Stimulated activated naive CD8-positive, alpha-beta T cell treated with anti-CD3 and anti-CD28 coated beads, Interleukin-15, Interleukin-2, amounts not matched to agents 100 U/mL and 50 U/mL, for 24 hours (primary cell): ENCODE measurements at places on chromosomes 11 and 22.

- no peak for DNase-seq
Measured at GRCh38 chr22:44952863-44953746, 56.7 kb downstream of the PHF21B start.

GRCh38 chr11:119341222-119342022 is 739 bp upstream of the C1QTNF5 start:
- DNase-seq, result no peak

GRCh38 chr11:128331317-128331716 is 256.0 kb downstream of the ETS1 start:
- DNase-seq, result no peak

DNA sequence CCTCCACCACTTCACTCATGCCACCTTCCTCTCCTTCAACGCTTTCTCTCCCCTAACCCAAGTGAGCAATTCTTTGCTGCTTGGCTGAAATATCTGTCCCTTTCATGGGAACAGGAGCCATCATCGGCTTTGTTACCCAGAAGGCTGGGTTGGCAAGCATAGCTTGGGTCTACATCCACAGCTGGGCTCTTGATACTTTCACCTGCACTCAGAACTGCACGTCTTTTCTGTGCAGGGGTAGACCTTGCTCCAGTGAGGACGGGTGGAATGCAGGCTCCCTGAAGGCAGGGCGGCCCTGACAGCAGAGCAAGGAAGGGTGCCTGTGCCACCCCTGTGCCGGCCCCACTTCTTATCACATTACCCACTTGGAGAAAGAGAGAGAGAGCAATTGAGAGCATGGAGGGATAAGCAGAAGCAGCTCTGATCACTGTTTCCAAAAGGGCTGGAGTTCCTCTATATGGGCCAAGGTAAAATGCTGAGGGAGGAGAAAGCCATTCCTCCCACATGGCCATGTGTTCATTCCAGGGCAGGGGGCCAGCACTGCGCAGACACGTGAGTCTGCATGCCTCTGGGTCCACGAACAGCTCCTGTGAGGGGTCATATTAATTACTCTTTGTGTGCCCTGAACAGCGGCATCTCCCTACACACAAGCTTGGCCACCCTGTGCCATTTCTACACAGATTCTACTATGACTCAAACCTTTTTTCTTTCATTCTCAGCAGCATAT is 181.8 kb downstream of the BUD13 start:
- DNase-seq, result no peak

GRCh38 chr22:23827351-23827995 is 11.3 kb downstream of the DERL3 start:
- no peak for DNase-seq

GRCh38 chr22:31243339-31244045 is 31.4 kb downstream of the LIMK2 start:
- no peak for DNase-seq

DNA sequence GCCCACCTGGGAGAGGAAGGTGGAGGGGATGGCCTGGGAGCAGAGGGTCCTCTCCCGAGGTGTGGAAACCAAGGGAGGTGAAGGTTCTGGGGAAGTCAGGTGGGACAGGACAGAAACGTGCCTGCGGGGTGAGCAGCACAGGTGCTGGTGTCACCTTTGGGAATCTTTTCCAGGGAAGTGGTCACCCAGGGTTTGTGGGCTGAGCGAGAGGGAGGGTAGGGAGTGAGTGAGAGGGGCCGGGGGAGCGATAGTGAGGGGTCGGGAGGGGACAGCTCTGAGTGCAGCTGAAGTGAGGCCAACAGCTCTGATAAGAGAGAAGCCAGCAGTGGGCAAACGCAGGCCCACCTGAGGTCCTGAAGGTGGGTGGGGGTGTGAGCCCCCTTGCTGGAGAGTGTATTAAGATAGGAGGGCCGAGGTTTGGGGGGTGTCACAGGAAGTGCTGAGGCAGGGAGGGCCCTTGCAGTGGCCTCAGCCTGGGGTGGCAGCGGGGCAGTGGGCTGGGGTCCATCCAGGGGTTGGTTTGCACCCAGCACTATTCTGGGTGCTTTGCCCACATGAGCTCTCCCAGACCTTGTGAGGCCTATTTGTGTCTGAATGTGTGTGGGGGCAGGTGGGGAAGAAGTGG is 1.6 kb upstream of the SHANK3 start:
- no peak for DNase-seq

DNA sequence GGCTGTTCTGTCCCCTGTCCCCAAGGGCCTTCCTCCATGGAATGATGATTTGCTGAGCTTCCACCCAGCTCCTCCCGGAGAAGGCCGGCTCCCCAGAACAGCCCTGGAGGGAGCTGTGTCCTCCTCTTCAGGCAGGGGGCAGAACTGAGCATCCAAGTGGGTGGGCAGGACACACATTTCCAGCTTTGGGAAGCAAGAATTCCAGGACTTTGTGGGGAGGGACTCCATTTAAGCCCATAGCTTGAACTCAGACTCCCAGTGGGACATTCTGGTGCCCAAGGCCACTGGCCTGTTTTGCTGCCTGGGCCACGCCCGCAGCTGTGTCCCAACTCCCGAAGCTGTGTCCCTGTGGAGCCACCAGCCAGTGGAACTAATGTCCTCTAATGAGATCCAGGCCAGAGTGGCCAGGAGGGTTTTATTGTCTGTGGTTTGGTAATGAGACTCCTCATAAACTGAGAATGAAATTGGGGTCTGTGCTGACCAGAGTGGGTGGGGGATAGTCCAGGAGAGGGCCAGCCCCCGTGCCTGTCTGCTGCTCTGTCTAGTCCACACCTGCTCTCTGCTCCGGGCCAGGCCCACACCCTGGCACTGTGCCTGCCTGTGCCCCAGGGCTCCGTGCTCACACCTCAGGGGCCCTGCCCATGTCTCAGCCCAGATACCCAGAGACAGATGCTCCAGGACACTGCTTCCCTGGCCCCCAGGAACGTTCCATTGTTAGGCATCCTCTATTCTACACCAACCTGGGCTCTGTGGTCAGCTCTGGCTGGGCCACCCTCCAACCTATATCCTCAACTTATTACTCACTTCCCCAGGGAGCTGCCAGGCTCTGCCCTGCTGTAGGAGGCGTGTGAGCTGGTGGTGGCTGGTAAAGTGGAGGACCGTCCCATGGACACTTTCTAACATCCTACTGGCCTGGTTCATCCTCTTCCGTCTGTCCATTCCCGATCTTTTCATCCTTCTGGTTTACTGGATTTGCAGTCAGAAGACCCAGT is 7.6 kb downstream of the NECTIN1 start:
- no peak for DNase-seq

- peak; percentile 26 for DNase-seq
Measured at GRCh38 chr22:42919199-42919598, 62.1 kb upstream of the ARFGAP3 start.

DNA sequence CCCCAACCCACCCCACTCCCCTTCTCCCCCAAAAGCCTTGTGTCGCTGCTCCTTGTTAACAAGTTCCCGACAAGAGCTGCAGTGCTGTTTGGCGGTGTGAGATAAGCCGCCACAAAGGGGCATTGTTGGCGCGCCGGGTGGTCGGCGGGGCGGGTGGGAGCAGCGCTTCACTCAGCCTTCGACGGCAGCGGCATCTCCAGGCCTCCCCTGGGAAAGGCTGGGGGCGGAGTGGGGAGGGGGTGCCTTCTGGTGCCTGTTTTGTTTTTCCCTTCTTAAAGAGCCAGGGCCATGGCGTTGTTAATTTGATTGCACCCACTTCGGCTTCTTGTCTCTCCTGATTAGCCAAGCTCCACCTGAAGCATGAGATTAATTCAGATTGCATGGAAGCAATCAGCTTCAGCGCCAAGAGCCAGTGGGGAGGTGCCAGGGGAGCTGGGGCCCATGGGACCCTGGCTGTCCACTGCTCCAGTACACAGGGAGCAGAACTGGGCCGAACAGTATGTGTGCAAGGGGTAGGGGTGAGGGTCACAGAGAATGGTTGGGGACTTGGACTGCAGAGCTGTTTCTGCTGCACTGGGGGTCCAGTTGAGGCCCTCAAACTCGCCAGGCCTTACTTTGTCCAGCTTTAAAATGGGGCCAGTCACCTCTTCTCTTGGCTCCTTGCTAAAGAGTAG is 165.1 kb downstream of the CEP164 start:
- no peak for DNase-seq

DNA sequence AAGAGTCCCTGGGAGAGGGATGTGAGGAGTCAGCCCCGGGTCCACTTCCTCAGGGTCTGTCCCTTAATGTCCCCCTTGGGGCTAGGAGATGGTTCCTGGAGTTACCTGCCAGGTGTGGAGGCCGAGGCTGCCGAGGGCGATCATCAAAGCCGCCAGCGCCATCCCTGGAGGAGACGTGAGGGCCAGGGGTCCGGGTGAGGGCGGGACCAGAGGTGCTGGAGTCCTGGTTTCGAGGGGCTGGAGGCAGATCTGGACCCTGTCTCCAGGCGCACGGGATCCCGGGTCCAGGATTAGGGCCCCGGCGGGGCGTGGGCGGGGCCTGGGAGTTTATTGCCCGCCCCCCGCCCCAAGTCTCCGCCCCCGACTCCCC is at the start of gene ART5:
ART5 (minus strand) TSS at position 292 of the 370 bp plus-strand sequence; CDS start at position 162, 130 bp downstream.
- no peak for DNase-seq

- no peak for DNase-seq
Measured at GRCh38 chr11:13721760-13722159, 53.3 kb downstream of the FAR1 start.

DNA sequence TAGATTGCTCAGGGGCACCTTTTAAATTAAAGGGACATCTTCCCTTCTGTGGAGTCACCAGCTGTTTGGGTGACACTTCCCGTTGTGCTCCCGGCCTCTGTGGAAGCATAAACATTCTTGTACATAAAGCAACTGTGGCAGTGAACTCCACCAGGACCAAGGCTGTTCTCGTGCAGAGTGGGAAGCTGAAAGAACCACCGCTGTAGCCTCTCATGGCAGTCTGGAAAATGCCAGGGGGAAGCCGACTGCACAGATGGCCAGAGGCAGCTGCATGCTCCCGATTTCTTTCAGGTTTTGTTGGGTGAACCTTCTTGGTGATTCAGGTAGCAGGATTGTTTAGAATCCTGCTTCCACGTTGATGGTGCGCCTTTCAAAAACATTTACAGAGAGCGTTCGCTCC is 10.3 kb downstream of the UBASH3B start:
- no peak for DNase-seq

GRCh38 chr11:15370495-15371147 is 255.9 kb downstream of the INSC start:
- no peak for DNase-seq

- DNase-seq, result no peak
Measured at GRCh38 chr11:12991426-12991825, 17.7 kb upstream of the RASSF10 start.

DNA sequence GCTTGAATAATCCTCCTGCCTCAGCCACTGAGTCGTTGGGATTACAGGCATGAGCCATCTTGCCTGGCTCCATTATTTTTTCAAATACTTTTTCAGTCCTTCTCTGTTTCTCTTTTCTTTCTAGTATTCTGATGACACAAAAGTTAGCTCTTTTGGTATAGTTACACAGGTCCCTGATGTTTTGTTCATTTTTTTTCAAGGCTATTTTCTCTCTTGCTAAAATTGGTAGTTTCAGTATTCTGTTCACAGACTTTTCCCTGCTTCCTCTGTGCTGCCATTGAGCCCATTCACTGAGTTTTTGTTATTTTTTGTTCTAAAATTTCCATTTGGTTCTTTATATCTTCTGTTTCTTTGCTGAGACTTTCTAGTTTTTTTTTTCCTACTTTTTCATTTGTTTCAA is 166.5 kb downstream of the UVRAG start:
- DNase-seq, result no peak

DNA sequence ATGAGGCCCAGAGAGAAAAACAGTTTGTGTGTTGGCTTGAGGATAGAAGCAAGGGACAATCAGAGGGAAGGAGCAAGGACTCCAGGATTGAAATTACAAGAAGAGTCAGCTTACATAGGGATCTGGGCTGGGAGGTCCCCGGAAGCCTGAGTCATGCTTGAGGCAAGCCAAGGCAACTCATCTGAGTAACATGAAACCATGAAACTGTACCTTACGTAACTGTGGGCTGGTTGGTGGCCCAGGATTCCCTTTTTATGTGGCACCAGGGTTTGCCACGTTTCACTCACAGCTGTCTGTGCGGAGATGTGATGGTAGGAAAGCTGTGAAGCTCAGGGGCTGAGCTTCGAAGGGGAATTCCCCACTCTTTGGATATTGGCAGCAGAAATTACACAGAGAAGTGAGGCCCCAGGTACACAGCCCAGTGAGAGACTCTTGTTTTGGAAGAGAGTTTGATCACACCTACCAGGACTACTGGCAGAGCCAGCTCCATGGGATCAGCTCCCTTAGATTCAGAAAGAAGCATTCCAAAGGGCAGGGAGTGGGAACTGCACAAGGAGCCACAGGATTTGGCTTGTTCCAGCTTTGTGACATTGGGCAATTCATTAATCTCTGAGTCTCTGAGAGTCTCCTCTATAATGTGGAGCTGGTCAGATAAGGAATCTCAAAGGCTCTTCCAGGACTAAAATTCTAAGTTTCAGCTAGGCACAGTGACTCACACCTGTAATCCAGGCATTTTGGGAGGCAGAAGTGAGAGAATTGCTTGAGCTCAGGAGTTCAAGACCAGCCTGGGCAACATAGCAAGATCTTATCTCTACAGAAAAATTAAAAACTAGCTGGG is 7.8 kb downstream of the SLC5A1 start:
- DNase-seq, result peak; percentile 69

- no peak for DNase-seq
Measured at GRCh38 chr11:19520681-19521080, 192.0 kb upstream of the NAV2 start.

DNA sequence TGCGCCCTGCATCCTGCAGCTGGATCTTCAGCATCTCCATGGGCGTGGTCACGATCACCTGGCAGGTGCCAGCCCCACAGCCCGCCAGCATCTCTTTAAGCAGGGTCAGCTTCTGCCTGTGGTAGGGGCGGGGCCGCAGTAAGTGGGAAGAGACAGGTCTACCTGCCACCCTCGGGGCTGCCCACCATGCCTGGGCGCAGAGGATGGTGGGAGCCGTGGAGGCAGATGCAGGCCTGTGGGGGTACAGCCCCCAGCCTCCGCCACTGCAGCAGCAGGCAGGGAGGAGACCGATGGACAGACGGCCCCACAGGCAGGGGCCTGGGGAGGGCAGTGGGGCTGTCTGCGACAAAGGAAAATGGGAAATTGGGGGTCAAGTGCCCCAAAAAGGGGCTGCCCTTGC is 3.0 kb upstream of the CEND1 start:
- DNase-seq, result no peak

- peak; percentile 39 for DNase-seq
Measured at GRCh38 chr11:86608251-86608799, 64.1 kb downstream of the ME3 start.

- DNase-seq, result no peak
Measured at GRCh38 chr11:12842933-12843636, 166.0 kb upstream of the RASSF10 start.

DNA sequence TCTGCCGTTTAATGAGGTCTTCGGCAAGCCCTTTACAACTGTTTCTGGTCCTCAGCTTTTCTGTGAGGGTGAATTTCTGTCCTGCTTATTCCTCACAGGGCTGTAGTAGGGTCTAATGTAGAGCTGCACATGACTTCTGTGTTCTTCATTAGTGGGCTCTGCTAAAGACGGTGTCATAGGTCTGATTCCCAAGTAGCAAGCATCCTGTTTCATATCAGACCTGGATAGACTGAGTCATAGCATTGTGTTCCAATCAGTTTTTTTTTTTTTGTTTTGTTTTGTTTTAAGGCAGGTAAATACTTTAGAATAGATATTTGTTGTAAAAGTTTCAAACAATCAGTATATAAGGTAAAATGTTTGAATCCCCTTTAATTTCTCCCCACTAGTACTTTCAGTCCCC is 35.4 kb downstream of the BIRC2 start:
- no peak for DNase-seq
